ENCODE measurements at places on chromosomes 3 and 15.

GRCh38 chr15:69490356-69491037 is 37.9 kb downstream of the RPLP1 start:
- no peak for DNase-seq

- no peak for DNase-seq
Measured at GRCh38 chr3:187454085-187454815, 86.1 kb downstream of the RTP4 start.

GRCh38 chr15:63906266-63906584 is 72.5 kb upstream of the HERC1 start:
- no peak for DNase-seq

DNA sequence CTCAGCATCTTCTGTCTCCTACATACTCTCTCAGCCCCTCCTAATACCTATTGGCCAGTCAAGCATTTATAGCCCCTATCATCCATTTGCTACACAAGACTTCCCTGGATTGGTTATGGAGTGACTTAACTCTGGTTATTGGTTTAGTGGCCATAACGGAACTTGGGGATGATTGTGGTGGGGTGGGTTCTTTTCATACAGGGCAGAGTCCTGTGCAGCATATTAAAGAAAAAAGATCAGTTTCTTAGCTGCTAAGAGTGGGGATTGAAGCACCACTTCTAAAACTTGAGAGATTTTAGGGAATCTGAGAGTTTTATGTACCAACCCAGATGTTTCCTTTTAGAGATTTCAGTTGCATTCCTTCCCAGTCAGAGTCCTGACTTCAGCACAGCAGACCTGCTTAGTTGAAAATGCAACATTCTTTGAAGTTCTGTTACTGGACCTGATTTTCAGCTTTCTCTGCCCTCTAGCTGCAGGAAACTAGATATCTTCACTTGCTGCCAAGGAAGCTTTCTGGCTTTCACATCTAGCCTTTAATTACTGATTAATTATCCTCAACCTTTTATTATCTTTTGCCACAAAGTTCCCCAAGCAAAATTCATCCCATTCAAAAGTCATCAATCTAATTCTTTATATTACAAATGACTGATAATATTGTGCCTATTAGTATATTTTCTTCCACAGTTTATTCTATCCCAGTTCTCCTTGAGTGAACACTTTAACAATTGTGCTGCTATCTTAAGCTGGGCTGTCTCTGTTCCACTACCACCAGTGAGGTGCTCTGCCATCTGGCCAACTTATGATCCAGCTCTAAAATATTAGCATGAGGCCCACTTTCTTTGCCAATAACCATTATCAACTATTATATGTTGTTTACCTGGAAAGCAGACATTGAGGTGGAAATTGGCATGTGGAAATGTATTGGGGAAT is 906.0 kb upstream of the ALCAM start:
- DNase-seq: no peak

DNA sequence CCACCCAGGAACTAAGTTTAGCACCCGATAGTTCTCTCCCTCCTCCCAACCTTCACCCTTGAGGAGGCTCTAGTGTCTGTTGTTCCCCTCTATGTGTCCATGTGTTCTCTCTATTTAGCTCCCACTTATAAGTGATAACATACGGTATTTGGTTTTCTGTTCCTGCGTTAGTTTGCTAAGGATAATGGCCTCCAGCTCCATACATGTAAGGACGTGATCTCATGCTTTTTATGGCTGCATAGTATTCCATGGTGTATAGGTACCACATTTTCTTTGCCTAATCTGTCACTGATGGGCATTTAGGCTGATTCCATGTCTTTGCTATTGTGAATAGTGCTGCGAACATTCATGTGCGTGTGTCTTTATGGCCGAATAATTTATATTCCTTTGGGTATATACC is 66.9 kb upstream of the TRA2B start:
- DNase-seq: no peak

- DNase-seq: no peak
Measured at GRCh38 chr3:153714588-153715290, 406.5 kb upstream of the ARHGEF26 start.

GRCh38 chr3:30354513-30354912 is 251.9 kb upstream of the TGFBR2 start:
- DNase-seq: no peak

DNA sequence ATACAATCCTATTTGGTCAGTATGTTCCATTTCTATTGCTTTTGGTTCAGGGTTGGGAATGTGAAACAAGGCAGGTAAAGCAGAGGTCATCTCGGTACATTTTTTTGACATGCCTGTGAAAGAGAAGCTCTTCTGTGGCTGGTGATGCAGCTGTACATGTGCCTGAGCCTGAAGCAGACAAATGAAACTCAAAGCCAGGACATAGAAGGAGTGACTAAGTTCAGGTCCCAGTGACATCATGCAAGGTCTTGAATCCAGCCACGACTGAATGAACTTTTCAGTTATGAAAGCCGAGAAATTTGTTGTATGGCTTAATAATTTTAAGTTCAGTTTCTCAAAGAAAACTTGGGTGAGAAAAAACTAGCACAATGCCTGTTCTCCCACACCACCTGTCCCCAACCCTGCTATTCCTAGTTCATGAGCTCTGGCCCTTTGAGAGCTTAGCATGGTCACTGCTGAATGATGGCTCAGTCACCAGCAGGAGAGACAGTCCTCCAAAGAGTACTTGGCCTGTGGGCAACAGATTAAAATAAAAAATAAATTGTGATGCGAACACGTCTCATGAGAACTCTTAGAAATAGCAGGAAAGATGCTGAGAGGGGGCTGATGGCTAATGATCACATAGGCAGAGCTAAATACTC is 600.2 kb upstream of the GRM7 start:
- DNase-seq: no peak

- no peak for DNase-seq
Measured at GRCh38 chr3:166013073-166013679, 176.0 kb upstream of the BCHE start.

DNA sequence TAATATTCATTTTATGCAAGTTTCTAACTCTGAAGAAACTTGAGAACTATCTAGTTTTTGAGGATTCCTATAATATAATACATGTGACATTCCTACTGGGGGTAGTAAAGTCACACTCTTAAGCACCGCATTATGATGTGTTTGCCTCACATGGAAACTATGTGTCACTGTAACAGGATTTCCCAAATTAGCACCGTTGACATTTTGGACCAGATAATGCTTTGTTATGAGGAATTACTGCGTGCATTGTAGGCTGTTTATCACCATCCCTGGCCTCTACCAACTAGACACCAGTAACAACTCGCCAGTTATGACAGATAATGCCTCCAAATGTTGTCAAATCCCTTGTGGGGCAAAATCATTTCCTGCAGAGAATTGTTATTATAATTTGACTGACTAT is 267.8 kb downstream of the RAP2B start:
- no peak for DNase-seq
